ENCODE measurements at places on chromosomes 1 and 21.

DNA sequence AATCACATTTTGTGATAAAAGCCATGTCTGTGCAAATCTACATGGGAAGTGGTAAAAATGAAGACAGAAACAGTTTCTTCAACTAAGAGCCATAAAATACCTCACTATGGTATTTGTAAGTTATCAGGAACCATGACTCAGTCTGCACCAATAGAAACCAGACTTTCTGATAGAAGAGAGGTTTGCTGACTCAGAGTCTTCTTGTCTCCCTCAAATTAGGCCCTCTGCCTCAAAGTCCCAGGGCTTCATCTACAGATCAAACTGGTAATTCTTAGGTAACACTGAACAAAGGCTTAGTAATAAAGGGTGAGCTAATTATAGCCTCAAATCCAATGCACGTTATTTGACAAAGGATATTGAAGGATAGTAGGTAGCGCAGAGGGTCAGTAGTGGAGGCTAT, 30.9 kb upstream of the SSX2IP start:
- DNase-seq, result no peak

- DNase-seq, result no peak
These were observed 264.6 kb upstream of the PROX1 start for GRCh38 chr1:213723187-213723586.

DNA sequence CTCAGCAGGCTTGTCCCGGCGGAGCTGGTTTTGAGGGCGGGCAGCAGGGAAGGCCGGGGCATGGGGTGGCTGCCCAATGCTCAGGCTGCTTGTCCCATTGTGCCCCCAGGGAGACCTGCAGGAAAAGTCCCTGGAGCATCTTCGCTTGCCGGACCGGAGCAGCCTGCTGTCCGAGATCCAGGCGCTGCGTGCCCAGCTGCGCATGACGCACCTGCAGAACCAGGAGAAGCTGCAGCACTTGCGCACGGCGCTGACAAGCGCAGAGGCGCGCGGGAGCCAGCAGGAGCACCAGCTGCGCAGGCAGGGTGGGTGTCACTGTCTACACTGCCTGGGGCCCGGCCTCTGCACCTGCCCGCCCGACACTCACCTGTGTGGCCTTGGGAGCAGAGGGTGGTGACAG, 30.4 kb upstream of the DIP2A start:
- DNase-seq, result peak; percentile 36

GRCh38 chr1:80392529-80392928, 1386.0 kb upstream of the ADGRL4 start:
- DNase-seq, result no peak

DNA sequence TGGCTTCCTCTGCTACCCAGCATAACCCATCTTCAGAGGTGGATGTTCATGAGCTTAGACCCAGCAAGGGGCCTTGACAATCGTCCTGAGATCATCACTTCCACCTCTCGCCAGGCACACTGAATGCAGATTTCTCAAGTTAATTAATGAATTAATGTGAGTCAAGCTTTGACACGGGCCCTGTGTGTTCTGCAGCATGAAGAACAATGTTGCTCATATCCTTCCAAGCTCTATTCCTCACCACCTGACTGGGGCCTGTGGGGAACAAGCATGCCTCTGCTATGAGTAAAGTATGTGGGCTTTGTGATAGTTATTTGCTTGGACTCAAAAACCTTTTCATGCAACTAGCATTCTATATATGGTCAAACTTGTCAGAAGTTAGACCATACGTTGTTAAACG, 122.0 kb downstream of the SEC16B start:
- DNase-seq, result no peak

DNA sequence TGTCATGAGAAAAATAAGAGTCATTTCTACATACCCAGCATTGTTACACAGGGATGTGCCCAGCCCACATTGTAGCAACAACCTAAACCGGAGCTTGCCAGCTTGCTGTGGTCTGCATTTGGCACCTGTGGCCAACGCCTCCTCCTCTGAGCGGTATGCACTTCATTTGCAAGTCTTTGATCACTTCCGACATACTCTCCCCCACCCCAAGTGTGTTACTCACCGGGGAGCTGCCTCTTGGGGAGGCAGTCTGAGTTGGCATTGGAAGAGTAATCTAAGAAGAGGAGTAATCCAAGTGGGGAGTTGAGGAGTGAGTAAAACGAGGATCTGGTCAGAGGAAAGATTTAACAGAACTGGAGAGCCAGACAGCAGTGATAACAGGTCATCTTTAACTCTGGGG, 3.8 kb downstream of the BCL9 start:
- peak; percentile 55 for DNase-seq

DNA sequence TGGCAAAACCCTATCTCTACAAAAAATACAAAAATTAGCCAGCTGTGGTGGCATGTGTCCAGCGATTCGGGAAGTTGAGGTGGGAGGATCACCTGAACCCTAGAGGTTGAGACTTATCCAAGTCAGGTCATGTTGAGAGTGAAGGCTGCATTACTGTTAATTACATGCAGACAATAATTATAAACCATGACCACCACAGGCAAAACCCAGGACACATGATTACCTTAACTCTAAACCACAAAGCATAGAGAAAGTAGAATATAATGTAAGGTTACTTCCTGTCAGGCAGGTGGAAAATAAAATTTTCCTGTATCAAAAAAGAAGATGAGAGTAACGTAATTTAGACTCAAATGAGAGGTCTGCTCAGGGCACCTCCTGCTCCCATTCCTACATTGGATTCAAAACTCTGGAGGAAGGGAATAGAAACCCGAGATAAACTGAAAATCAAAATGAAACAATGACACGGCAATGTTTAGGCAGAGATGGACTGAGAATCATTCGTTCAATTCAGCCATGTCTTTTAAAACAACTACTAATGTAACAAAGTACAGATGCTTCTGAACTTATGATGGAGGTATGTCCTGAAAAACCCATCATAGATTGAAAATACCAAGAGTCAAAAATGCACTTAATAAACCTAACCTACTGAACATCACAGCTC, 33.6 kb downstream of the RGS8 start:
- no peak for DNase-seq

DNA sequence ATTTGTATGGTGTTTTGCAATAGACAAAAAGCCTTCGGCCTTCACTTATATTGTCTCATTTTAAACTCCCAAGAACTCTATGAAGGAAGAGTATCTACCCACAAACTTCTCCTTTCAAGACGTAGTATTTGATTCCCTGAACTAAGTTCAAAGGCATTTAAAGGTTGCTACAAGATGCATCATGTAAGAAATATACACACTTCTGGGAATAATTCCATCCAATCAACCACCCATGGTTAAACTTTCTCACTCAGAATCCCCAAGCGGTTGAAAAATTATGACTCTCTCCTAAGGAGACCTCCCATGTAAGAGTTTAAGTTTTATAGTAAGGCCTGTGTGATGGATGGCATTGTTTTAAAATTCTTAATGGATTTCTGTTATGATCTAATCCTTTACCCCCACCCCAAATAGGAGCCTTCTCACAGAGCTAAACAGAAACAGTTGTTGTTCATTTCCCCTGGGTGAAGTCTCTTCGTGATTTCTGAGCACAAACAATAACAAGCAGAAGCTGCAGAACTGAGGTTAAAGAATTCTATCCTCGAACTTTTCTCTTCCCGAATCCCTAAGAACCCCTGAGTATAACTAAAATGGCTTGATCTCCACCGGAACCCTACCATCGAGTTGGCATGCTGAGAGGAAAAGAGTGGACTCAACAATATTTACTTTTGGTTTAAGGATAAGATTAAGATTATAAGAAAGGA, 185.0 kb downstream of the TGFBR3 start:
- no peak for DNase-seq

DNA sequence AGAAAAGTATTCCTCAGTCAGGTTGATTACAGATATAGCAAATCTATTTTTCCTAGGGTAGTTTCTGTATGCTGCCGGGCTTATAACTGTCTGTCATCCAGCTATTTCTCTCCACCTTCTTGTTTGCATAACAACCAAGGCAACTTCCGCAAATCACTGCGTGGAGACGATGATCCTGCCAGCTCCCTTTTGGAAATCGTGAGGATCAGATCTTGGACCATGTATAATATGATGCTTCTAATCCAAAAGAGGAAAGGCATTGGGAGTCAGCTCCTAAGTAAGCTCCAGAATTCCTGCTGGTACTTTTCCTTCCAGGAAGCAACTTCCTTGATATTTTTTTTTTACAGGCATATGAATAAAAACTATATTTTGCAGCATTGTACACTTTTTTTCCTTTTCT, 445 bp upstream of the RGS4 start:
- no peak for DNase-seq

- DNase-seq, result no peak
These were observed 542.0 kb downstream of the NUF2 start for GRCh38 chr1:163863731-163864130.

DNA sequence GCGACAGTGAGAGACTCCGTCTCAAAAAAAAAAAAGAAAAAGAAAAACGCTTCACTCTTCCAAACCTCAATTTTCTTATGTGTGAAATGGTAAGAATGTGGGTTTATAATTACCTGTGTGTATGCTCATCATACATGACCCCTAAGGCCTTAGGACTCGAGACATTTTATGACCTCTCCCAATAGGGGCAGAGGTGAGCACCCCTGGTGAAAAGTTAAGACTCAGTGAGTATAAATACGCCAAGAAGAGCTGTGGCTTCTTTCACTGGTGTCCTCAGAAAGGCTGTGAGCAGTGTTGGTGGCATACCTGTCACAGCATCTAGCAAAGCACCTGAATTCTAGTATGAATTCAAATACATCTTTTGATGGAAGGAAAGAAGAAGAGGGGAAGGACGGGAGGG, 7.8 kb upstream of the FCMR start:
- DNase-seq, result no peak

- no peak for DNase-seq
These were observed 57.4 kb upstream of the C1orf21 start for GRCh38 chr1:184329245-184329953.

DNA sequence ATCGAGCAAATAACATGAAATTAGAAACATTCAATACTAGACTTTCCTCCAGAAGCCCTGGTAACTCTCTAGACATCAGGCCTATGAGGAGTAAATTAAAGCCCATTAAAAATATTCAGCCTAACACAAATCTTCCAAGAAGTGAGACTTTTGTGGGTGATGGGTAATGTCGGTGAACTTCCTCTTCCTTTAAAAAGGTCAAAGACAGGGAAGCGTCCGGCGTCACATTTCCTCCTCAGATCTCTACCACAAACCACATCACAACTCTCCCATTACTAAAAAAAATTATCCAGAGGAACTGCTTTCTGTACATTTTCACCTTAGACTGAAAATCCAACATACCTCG, 1.4 kb downstream of the EIF4G3 start:
- peak; percentile 84 for DNase-seq

GRCh38 chr1:12112711-12113161, 49.6 kb downstream of the TNFRSF8 start:
- no peak for DNase-seq

GRCh38 chr1:228471762-228472398, 15.3 kb upstream of the RNF187 start:
- no peak for DNase-seq

- no peak for DNase-seq
These were observed 6.3 kb downstream of the VANGL1 start for GRCh38 chr1:115647919-115648650.

- peak; percentile 63 for DNase-seq
These were observed 552.9 kb upstream of the CAMK1G start for GRCh38 chr1:209030454-209031167.

DNA sequence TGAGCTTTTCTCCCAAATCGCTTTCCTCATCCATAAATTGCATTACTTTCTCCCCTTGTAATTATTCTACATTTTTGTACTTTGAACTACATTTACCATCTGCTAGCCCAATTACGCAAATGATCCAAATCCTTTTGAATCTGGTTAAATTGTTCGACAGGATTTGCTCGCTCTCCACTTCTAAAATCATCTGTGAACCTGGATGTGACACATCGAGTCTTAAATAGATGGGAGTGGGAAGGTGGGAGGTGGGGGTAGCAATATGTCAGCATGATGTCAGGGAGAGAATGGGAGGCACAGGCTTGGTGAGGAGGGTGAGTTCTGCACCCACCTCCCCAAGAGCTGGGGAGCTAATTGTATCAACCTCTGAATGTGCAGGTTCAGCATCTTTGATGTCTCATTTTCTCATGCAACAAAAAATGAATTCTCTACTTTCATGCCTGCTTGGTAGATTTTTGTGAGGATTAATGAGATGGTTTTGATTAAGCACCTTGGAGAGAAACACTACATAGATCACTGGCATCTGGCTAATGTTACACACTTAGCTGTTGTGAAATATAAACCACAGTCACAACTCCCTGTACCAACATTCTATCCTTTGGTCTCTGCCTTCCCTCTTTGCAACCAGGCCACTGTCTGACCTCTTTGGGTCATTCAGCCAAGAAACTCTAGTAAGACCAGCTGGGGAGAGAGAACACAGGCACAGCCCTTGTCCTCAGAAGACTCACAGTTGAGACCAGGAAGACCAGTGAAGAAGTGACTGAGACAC, 165.1 kb downstream of the DAB1 start:
- no peak for DNase-seq

DNA sequence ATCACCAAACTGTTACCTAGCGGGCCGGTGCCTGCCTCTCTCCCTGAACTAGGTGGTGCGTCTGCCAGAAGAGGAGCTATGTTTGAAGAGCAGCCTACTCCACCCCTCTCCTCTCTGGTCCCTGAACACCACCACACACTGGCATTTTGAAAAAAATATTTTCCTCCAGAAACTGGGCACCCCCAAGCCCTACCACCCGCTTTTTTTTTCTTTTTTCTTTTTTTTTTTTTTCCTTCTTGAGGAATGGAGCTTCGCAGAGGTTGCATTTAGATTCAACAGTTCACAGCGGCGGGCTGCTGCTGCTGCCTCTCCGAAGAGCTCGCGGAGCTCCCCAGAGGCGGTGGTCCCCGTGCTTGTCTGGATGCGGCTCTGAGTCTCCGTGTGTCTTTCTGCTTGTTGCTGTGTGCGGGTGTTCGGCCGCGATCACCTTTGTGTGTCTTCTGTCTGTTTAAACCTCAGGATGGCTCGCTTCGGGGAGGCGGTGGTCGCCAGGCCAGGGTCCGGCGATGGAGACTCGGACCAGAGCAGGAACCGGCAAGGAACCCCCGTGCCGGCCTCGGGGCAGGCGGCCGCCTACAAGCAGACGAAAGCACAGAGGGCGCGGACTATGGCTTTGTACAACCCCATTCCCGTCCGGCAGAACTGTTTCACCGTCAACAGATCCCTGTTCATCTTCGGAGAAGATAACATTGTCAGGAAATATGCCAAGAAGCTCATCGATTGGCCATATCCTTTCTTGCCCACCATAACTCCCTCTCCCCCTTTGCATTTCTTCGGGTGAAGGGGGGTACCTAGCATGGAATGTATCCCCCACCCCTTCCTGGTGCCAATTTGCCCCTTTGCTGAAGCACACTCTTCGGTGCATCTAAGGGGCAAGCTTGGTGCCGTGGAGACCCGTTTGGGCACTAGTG, at the start of gene CACNA1E:
Gene CACNA1E (plus strand): TSS at position 233 of the 911 bp plus-strand sequence. CDS start 228 bp downstream, at position 461.
- DNase-seq, result no peak
